ENCODE measurements at places on chromosomes 5 and 9. TPM values are rescaled to one million over a fixed set of nuclear protein-coding genes. Genes with fewer than 3 reads are reported as not detected.

- no peak for DNase-seq
Observed at GRCh38 chr5:76144513-76145274, 61.5 kb downstream of the SV2C start.

DNA sequence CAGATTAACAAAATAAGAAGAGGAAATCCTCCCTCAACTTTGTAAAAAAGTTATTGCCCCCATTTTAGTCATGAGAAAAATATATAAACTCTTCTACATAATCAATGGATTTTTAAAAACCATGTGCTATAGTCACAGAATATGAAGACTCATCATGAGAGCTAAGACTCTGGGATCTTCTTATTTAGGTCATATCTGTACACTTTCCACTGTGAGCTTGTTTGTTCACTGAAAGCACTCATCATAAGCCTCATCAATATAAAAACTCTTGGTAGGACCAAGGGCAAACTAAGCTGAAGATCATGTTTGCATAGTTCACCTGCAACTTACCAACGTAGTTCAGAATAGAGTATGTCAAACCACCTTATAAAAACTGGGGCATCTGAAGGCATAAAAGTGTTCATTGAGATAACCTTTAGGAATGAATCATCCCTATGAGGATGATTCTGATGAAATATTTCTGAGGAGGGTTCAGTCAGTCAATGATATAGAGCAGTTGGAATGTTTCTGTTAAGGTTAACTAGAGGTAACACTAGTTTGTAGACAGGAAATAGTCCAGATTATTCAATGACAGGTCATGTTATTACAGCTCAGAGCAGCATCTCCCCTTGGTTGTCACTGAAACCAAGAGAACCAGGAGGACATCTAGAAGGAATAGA lies 289.9 kb upstream of the SMC2 start:
- DNase-seq: no peak

- DNase-seq: peak; percentile 46
Observed at GRCh38 chr9:137307255-137308056, 5.4 kb upstream of the NRARP start.

- DNase-seq: no peak
Observed at GRCh38 chr5:78482948-78483347, 122.5 kb downstream of the SCAMP1 start.

The SLC36A2 gene
- 27.9 TPM for total RNA-seq

The ABCA2 gene
- total RNA-seq: 16.2 TPM
